ENCODE measurements at places on chromosomes 5 and 9.
A peak's percentile ranks its signal among the peaks of the same experiment; 100 is the strongest.

DNA sequence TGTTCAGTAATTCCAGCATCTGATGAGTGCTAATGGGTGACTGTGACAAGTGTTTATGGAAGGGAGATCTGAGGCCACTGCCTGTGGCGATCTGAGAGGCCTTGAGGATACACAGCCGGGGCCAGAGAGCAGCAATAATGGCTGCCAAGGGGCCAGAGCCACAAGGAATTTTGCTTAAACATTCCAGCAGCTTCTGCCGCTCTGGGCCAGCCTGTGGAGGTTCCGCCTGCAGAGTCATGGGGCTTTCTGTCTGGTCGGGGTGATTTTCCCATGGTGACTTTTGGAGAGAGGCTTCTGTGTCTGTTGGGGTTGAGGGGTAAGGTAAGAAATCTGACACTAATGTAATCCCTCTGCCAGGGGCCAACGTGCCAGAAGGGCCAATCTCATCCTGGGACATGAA is 353.5 kb downstream of the ADAMTS6 start:
- no peak for DNase-seq

- DNase-seq: no peak
Measured at GRCh38 chr5:107605596-107606125, 65.1 kb downstream of the EFNA5 start.

- DNase-seq: peak; percentile 82
Measured at GRCh38 chr5:157541447-157542118, 34.0 kb downstream of the ADAM19 start.

DNA sequence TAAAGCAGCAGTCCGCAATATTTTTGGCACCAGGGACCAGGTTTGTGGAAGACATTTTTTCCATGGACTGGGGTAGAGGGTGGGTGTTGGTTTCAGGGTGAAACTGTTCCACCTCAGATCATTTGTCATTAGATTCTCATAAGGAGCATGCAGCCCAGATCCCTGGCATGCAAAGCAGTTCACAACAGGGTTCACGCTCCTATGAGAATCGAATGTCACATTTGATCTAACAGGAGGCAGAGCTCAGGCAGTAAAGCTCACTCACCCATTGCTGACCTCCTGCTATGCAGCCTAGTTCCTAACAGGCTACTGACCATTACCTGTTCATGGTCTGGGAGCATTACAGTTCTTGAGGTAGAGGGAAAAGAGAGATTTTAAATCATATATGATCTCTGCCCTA is 241.5 kb upstream of the COX7C start:
- DNase-seq: no peak
